Left ventricle myocardium superior (tissue), 1 donor: ENCODE measurements at places on chromosomes 6 and 20. TPM values are rescaled to one million over a fixed set of nuclear protein-coding genes. Genes with fewer than 3 reads are reported as not detected.

The BHLHE23 gene
- total RNA-seq, result not detected

The AGPAT1 gene
- 49.7 TPM for total RNA-seq

- no peak for DNase-seq
These were observed 74.6 kb upstream of the RNF24 start for GRCh38 chr20:4089756-4090487.

GRCh38 chr20:32664012-32664677 is 9.6 kb downstream of the C20orf203 start:
- no peak for DNase-seq

DNA sequence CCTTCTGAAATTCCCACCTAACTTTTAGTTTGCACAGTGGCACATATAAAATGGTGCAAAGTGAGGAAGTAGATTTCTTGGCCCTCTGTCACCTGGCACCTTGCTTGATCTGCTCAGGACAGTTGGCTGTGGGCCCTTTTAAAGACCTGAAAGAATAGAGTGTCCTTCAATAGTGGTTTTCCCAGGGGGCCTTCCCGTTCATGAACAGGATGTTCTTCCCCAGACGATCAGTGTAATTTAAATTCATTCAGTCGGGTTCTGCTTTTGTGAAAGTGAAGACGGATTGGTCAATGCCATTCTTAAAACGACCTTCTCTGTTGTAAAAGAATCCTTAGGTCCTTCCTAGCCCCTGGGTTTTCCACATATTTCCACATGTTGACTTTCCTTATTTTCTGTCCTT is 178.5 kb downstream of the SASH1 start:
- no peak for DNase-seq

GRCh38 chr6:138261116-138261780 is 43.0 kb upstream of the PBOV1 start:
- no peak for DNase-seq

DNA sequence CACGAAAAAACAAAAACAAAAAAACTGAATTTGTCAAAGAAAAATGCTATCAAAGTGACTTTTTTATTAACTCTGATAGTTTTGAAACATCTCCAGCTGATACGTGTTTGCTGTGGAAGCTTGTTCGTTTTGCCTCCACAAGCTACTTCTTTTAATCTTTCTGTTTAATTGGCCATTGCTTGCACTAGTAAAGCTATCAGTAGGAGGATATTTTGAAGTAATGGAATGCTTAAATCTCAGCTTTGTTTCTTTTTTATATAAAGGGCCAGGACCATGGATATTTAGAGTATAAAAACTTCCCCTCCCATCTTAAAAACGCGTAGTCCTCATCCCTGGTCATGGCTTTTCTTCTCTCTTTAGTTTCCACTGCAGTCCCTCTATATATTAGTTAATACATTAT is 344.0 kb downstream of the NKAIN2 start:
- no peak for DNase-seq

GRCh38 chr6:133855276-133855990 is 33.5 kb upstream of the TCF21 start:
- DNase-seq, result no peak
